ENCODE measurements at places on chromosomes 2 and 18.

- no peak for DNase-seq
Observed at GRCh38 chr18:48810805-48811204, 140.0 kb downstream of the SMAD7 start.

DNA sequence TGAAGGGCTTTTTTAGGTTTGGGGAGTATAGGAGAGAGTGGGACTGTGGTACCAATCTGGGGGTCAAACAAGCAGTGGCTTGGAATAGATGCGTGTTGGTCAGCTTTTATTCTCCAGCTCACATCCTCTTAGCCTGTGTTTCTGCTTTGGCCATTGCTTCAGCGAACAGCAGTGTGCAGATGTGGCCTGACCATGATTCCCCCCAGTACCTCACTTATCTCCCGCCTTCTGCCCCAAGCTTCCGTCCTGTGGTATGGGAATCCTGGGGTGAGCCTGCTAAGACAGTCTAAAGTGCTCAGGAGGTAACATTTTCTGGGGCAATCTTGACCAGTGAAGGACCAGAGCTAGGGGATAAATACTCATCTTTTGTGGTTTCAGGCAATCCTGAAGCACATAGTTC, 84.9 kb upstream of the TNP1 start:
- DNase-seq: no peak

- no peak for DNase-seq
Observed at GRCh38 chr18:58258692-58259342, 214.8 kb downstream of the NEDD4L start.

- DNase-seq: no peak
Observed at GRCh38 chr2:177093371-177093770, 119.2 kb upstream of the HNRNPA3 start.

- DNase-seq: no peak
Observed at GRCh38 chr2:55105456-55105855, 55.2 kb upstream of the RTN4 start.

GRCh38 chr2:218418717-218419458, at the start of gene VIL1:
Gene VIL1 (plus strand): TSS chr2:218419123. CDS start chr2:218423779, 4,656 bp downstream.
- DNase-seq: no peak

DNA sequence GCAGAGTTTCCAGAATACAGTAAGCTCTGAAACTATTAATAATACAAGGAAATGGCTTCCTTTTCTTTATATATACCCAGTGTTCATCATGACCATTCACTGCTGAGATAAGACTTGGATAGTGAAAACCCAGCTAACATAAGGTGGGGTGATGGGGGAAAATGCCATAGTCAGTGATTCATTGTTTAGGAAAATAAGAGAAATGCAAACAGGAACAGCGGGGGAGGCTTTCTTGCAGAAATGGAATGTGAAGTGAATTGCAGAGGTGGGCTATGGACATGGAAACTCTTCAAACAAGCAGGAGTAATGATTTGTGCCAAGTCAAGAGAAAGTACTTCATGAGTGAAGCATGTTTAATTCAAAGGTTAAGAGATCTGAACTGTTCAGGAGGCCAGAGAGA, 519.4 kb downstream of the TDRD15 start:
- DNase-seq: no peak

GRCh38 chr2:111205774-111206173, 85.1 kb downstream of the BCL2L11 start:
- no peak for DNase-seq

GRCh38 chr18:52344881-52345280, 4.9 kb downstream of the DCC start:
- no peak for DNase-seq

DNA sequence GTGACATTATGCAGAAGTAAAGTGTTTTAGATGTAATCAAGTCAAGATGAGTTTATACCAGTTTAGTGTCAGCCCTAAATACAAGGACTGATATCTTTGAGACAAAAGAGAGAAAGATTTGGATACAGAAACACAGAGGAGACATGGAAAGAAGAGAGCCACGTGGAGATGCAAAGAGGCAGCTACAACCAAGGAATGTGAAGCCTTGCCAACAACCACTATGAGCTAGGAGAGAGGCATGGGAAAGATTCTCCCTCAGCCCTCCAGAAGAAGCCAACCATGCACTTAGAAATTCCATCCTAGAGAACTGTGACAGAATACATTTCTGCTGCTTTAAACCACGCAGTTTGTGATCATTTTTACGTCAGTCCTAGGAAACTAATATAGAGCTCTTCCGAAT, 217.2 kb downstream of the DOK6 start:
- no peak for DNase-seq

GRCh38 chr2:8459474-8459873, 222.4 kb upstream of the ID2 start:
- DNase-seq: no peak

DNA sequence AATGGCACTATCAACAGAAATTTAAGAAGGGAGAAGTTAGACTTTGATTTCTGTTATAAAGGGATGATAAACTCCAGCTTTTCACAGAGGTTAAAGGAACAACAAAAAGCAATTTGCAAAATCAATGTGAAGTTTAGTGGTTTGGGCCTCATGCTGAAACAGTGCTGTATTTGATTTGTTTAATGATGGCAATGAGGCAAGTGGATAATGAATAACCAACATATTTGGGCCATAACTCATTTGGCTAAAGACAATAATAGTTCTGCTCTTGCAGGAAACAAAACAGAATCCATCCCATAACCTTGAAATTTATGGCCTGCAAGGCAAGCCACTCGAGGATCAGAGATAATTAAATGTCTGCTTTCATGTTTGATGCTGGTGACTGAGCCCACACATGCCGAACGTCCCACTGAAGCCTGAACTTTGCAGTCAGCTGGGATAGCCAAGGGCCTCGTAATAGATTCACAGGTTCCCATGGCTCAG, 56.5 kb downstream of the TPGS2 start:
- no peak for DNase-seq

GRCh38 chr2:149049142-149049541, 10.6 kb downstream of the LYPD6B start:
- DNase-seq: no peak

- no peak for DNase-seq
Observed at GRCh38 chr2:237341872-237342271, 72.1 kb downstream of the COL6A3 start.

DNA sequence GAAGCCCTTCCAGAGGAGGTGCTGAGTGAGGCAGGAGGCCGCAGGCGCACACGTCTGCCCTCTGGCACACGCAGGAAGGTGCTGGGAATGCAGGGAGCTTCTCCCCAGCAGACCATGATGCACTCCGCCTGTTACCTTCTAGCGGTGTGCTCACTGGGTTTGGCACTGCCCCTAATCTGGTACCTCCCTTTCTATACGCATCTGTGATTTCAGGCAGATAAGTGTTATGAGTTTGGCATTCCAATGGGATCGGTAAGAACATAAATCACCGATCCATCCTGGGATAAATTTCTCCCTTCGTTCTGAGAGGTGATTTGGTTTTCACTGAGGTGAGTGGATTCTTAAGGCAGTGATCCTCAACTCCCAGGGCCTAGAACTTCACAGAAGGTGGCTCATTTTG, 34.6 kb downstream of the ODC1 start:
- no peak for DNase-seq

DNA sequence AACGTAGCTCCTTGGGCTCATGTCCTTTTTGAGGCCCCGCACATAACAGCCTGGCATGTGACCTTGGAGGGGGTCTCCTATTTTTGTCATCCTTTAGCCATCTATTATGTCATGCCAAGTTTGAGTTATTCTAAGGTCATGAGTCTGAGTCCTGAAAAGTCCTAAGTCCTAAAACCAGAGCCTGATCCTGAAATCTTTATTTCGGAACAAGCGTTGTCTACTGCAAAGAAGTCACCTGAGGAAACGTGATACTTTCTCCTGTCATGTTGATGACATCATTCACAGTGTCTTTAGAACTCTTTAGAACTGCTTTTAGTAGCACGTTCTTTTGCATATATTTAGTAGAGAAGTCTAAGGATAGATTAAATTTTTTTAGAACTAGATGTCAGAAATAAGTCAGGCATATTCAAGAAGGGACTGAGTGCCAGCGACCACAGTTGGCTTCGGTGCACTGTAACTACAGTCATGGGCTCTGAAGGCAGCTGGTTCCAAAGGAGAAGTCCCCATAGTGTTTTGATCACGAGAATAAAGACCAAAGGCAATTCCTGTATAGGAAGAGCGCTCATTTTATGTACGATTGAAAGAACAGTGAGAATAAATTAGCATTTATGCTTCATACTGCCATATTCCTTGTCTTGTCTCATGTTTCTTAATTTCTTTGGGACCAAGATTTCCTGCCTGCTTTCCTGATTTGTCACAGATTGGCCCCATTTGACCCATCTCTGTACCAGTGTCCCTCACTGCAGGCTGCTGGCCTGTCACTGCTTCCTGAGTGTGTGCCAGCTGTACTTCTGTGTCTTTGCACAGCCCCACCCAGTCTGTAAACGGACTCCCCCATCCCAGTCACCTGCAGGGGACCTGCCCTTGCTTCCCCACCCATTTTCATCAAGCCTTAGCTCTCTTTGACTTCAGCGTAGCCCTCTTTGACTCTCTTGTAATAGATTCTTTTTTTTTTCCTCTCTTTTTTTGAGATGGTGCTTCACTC, 75.8 kb downstream of the ASAP2 start:
- no peak for DNase-seq

DNA sequence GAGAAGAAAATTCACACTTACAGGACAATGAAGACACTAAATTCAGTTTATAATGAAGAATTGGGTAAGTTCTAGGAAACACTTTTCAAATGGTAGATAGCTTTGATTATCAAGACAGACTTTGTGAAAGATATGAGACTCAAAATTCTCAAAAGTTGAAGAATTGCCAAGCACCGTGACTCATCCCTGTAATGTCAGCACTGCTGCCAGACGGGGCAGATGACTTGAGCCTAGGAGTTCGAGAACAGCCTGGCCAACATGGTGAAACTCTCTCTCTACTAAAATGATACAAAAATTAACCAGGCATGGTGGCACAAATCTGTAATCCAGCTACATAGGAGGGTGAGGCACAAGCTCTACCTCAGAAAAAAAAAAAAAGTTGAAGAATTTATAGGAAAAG, 1820.1 kb upstream of the LRRTM1 start:
- no peak for DNase-seq

DNA sequence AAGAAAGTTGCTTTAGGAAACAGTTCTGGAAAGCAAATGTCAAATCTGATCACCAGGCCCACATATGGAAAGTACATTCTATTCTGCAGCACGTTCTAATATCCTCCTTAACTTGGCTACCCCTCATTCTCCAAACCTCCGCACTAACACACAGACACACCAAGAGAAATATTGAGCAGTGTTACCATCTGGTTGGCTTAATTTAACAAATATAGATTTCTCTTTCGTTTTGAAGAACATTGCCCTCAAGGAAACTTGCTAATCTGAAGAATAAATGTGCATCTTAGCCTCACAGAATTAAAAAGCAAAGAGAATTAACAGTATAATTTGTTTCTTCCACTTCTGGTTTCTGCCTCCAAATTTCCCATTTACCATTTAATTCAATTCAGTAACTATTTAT, 72.8 kb upstream of the TTC39C start:
- no peak for DNase-seq

DNA sequence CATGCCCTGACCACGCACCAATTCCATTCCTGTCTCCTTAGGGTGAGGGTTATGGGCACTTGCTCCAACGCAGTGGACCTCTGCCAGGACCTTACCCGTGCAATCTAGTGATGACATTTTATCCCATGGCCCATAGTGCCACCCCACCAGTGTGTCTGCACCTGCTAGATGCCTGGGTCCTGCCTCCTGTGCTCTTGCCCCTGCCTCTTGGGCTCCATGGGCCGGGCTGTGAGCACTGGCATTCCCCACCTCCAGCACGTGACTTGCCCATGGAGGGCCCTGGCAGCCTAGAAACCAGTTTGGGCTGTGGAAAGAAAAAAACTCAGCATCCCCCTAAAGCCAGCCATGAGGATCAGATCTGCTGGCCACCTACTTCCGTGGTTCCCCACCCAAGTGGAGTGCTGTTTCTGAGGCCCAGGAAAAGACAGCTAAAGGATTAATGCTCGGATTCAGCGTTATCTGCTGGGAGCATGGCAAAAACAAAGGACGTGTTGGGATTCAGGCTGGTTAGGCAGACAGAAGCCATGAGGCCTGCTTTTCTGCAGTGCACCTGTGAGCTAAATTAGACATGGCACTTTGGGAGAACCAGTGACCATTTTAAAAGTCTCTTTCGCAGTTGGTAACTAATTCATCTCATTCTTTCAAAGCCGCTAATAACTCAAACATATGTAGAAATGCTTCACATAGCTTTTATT, 129.2 kb downstream of the ALPK2 start:
- DNase-seq: no peak

Measured in CD14-positive monocyte (primary cell).